ENCODE measurements at places on chromosomes 12 and 14.

- no peak for DNase-seq
Observed at GRCh38 chr12:82555699-82556098, 131.0 kb upstream of the TMTC2 start.

DNA sequence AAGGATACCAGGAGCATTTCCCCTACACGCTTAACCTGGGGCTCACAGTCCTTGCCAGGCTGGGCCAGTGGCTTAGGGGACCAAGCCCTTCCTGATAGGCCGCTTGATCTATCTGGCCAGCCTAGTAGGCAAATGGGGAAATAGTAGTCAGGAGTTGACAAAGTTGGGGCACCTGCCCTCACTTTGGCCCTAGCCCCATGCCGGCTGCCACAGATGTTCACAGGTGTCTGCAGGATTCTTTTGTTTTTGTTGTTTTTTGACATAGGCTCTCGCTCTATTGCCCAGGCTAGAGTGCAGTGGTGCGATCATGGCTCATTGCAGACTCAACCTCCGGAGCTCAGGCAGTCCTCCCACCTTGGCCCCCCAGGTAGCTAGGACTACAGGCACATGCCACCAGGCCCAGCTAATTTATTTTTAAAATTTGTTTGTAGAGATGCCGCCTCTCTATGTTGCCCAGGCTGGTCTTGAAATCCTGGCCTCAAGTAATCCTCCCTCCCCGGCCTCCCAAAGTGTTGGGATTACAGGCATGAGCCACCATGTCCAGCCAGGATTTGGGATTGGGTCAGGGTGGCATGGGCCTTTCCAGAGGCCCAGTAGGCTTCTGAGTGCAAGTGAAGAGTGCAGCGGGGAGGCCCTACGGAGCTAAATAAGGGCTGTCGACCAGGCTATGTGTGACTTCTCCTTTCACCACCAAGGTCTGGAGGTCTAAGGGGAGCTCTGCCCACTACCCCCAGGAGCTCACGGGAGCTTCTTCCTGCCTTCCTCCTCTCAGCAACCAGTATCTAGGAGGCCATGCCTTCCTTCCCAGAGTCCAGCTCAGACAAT, 15.5 kb upstream of the HDAC7 start:
- no peak for DNase-seq

DNA sequence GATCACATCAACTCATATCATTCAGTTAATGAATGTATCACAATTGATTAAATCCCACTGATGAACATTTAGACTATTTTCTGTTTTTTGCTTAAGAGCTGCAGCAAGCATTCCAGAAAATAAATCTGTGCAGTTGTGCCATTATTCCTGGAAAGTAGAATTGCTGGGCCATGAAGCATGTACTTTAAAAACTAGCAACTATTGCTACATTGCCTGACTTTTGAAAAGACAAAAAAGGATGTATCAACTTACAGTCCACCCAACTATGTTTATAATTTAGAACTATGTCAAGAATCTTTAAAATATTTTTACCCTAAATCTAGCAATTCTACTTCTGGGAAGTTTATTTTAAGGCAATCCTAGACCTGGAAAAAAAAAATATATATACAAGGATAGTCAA, 33.4 kb upstream of the ERGIC2 start:
- DNase-seq, result no peak

- DNase-seq, result no peak
Observed at GRCh38 chr14:93496856-93497741, 66.4 kb downstream of the UNC79 start.

GRCh38 chr14:105473033-105473676, 1.5 kb upstream of the CRIP2 start:
- no peak for DNase-seq

DNA sequence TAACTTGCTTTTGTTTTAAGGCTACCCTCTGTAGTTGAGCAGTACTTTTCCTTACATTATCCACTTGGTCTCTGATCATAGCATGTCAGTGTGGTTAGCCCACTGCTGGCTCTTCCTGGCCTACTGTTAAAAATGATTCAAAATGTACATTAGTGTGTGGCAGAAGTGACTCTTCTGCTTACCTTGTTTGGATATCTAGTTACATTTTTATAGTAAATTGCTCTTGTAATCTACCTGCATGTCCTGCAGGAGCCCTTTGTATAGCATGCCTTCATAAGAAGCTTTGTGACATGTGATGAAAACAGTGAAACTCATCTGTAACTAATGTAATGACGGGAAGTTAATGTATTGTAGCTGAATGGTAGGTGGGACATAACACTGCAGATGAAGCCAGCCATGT, 8.1 kb downstream of the SPATS2 start:
- no peak for DNase-seq

GRCh38 chr12:65505386-65506121, 227.1 kb downstream of the MSRB3 start:
- no peak for DNase-seq

DNA sequence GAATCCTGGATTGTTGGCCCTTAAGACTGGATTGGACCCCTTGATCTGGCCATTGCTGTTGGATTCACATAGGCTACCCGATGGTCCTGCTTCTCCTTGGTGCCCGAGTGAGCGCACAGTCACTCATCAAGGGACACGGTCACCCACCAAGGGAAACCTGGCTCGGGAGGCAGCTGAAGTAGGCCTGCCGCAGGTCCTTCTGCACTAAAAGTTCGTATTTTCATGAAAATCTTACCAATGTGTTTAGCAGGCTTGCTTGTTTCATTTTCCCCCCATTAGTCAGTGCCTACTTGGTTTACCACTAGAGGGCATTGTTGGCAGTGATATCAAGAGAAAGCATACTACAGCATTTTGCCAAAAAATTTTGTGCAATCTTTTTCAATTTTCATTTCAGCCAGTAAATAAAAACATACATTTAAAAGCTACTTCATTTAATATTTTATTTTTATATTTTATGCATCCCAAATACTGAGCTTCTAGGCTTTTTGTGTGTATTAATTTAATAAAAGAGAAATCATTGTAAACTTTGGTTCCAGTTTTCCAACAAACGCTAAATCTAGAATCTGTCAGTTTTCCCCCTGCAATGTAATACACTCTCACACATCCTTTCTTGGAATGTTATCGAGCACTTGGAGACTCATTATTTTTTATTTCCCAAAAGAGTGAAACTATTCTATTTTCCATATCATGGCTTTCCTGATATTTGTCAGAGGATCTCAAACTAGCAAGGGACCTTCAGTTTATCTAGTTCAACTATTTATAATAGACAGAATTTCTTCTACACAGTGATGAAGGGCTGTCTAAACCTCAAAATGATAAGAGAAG, 116.7 kb downstream of the LMNTD1 start:
- no peak for DNase-seq

DNA sequence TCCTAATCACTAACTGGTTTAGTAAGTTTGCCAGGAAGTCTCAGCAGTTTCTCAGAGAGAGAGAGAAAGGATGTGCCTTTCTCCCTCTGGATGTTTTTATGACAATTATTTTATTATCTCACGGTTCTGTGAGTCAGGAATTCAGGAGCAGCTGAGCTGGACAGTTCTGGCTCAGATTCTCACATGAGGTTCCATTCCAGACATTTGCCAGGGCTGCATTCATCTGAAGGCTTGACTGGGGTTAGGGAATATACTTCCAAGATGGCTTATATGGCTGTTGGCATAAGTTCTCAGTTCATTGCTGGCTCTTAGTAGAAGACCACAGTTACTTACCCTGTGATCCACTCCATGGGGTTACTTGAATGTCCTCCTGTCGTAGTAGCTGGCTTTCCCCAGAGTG, 101.2 kb upstream of the ATF7IP start:
- no peak for DNase-seq

GRCh38 chr12:124842073-124842749, 21.5 kb downstream of the SCARB1 start:
- DNase-seq, result no peak

- DNase-seq, result no peak
Observed at GRCh38 chr12:20183563-20183962, 184.8 kb upstream of the PDE3A start.

GRCh38 chr14:86777963-86778602, 1214.9 kb downstream of the GALC start:
- DNase-seq, result no peak

- DNase-seq, result no peak
Observed at GRCh38 chr14:89845346-89845745, 109.2 kb downstream of the EFCAB11 start.

GRCh38 chr12:28987538-28988324, 161.3 kb upstream of the FAR2 start:
- DNase-seq, result no peak

GRCh38 chr12:27333403-27334009, 870 bp downstream of the BMAL2 start:
- DNase-seq, result peak; percentile 40

DNA sequence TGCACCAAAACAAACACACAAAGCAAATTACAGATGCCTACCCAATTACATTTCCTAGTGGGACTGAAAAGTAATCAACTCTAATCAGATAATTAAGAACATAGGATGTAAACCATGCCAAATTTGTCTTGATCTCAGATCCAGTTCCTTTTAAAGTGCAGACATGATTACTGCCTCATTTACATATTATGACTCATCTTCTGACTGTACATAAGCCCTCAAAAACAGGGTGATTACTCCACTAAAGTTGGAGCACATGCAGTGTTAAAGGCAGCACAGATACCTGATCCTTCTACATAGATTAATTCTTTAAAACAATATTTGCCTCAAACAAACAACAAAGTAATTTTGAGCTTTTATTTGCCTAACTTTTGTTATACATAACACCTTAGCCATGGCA, 337.2 kb downstream of the RPS29 start:
- DNase-seq, result no peak

GRCh38 chr12:7905071-7905470, 30.9 kb downstream of the SLC2A3 start:
- DNase-seq, result no peak

DNA sequence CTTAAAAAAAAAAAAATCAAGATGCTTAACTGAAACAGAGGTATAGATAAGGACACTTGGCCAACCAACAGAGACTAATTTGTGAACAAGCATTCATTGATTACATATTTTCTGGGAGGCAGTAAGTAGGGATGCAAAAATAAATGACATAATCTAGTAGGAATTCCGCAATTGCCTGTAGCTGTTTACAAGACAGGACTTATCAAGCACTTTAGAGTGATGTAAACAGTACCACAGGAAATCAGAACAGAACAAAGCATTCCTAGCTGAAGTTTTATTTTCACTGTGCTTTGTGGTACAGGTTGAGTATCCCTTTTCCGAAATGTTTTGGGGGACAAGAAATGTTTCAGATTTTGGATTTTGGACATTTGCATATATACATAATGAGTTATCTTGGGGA, 68.2 kb upstream of the FGD4 start:
- no peak for DNase-seq

DNA sequence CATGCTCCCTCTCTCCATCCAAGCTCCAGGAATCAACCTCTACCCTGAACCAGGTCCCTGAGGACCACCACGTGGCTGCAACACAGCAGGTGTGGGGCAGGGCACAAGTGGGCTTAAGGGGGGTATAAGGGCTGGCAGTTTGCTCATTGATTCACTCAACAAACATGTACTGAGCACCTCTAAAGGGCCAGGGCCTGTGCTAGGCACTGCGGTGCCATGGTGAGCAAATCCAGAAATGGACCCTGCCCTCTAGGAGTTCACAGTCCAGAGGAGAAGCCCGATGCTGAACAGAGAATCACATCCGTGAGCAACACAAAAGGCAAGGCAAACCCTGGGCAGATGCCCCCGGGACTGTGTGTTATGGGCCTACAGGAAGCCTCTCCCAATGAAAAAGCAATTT, 6.5 kb upstream of the AQP2 start:
- DNase-seq, result no peak

GRCh38 chr12:26769611-26770010, 63.4 kb downstream of the ITPR2 start:
- no peak for DNase-seq

GRCh38 chr14:43031598-43031997, 1424.9 kb downstream of the LRFN5 start:
- no peak for DNase-seq

GRCh38 chr12:46558677-46559076, 186.1 kb upstream of the SLC38A2 start:
- DNase-seq, result no peak

DNA sequence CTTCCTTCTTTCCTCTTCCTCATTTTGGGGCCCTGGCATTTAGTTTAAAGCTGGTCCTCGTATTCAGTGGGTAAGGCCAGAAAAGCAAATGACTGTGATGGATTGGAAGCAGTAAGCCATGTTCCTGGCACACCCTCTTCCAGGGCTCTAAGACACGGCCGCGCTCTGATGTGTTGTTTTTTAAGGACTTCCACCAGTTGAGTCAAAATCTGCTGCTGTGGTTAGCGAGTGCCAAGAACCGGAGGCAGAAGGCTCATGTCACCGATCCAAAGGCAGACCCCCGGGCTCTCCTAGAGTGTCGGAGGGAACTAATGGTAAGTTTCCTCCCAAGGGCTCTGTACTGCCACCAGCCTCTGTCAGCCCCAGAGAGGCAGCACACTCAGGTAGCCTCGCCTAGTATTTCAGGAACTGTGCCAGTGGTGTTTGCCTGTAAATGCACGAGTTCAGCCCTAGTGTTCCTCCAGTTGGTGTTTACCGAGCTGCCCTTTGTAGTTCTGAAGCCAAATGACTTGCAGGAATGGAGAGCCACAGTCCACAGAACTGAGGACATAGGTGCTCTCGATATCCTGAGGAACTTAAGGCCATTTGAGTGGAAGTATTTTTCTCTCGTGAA, 72.7 kb downstream of the ESR2 start:
- no peak for DNase-seq

GRCh38 chr12:131642101-131642540, 68.8 kb upstream of the SFSWAP start:
- DNase-seq, result no peak

- no peak for DNase-seq
Observed at GRCh38 chr14:34023824-34024767, 73.2 kb upstream of the EGLN3 start.

GRCh38 chr12:12645485-12645884, 33.8 kb downstream of the CREBL2 start:
- peak; percentile 14 for DNase-seq

DNA sequence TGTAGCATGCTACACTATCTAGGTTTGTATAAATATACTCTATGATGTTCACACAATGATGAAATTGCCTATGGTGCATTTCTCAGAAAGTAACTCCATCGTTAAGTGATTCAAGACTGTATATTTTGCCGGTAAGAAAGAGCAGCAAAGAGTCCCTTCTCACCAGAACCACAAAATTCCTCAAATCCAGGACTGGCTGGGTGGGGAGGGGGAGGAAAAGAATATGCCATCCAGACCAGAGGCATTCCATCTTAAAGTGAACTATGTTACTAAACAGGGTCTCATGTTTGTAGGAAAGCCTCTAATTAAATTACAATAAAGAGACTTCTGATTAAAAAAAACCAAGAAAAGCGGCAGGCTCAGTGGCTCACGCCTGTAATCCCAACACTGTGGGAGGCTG, 11.5 kb downstream of the UBE2N start:
- no peak for DNase-seq

DNA sequence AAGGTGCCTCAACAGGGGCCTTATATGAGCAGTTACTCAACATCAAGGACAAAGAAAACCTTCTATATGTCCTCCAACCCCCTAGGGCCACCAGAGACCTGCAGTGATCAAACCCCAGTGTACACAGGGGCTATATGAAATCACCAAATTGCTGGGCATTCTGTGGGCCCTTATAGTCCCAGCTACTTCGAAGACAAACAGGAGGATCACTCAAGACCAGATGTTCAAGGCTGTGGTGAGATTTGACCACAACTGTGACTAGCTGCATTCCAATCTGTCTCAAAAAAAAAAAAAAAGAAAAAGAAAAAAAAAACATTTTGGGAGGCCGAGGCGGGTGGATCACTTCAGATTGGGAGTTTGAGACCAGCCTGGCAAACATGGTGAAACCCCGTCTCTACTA, 51.0 kb upstream of the PRB2 start:
- no peak for DNase-seq

Measured in stimulated activated CD4-positive, alpha-beta T cell treated with anti-CD3 and anti-CD28 coated beads, Interleukin-2, amount 100 ng/mL, for 24 hours (primary cell).